ENCODE measurements at places on chromosomes 16 and 17. TPM values are rescaled to one million over a fixed set of nuclear protein-coding genes. Genes with fewer than 3 reads are reported as not detected.

DNA sequence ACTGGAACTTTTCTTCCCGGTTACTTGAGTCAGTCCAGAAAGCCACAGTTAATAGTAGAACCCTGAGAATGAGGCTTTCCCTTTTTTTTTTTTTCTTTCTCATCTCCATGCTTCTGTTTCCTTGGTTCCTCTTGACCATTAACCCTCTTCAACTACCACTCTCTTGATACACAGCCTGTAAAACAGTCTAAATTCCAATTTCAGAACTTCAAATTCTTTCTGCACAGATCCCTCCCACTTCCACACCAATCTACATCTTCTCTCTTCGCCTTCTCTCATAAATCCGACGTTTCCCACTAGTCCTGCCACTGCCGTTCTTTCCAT, 588 bp downstream of the METTL16 start:
- DNase-seq = no peak

GRCh38 chr16:72995151-72995881, 52.6 kb downstream of the ZFHX3 start:
- DNase-seq = no peak

GRCh38 chr17:81808778-81809555, 5.0 kb downstream of the GCGR start:
- no peak for DNase-seq

Gene CCDC92B
- 0.07 TPM for total RNA-seq

GRCh38 chr17:41500131-41500911, 5.1 kb downstream of the KRT13 start:
- DNase-seq = no peak

- no peak for DNase-seq
Measured at GRCh38 chr16:89373355-89374110, 116.8 kb downstream of the ANKRD11 start.

DNA sequence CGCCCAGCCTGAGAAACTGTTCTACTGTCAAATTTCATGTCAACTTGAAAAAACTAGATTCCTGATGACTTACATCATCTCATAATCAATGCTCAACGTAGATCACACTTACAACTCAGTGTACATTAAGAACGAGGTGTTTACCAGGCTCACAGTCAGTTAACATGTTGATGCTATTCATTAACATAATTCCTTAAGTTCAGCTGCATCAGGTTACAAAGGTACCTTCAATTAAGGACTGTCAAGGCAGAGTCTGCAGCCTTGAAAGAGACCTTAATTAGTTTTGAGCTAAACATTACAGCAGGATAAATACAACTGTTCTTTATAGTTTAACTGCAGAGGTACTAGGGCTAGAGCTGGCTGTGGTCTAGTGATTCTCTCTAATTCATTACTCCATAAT, 1.9 kb downstream of the GNA13 start:
- no peak for DNase-seq

- no peak for DNase-seq
Measured at GRCh38 chr17:51850201-51850600, 308.3 kb downstream of the CA10 start.

- DNase-seq = no peak
Measured at GRCh38 chr16:28829747-28830146, 6.9 kb downstream of the ATXN2L start.

DNA sequence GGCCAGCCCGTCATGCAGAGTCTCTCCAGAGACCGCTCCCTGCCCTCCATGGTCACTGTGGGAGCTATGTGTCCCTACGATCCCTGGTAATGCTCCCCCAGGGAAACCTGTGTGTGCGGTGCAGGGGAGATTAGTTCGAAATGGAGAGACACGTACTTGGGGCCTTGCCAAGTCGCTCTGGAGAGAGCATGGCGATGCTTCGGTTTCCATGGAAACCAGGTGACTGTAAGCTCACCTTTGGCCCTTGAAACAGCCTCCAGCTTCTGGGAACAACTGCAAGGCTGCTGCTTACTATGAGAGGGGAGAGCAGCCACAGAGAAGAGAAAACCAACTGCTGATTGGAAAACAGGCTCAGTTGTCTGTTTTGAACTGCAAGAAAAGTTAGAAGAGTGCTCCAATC, 879.7 kb upstream of the EEF2KMT start:
- DNase-seq = no peak

DNA sequence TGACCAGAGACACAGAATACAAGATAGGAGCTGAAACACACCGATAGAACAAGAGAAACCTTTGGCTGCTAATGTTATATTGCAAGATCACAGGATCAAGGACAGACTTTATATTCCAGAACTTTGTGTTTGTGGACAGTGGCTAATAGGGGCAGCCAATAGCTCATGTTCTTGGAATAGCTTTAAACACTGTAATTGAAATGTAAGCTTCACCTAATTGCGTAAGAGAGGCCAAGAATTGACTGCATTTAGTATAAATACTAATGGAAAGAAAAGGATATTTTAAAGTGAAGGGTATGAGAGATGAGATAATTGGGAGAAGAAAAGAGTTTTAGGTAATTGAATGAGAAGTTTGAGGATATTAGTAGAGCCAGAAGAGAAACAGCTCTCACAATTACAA, 758.8 kb downstream of the CDH11 start:
- no peak for DNase-seq

Gene LRRC46
- 0.83 TPM for total RNA-seq

- no peak for DNase-seq
Measured at GRCh38 chr16:13435873-13436474, 484.0 kb upstream of the ERCC4 start.

DNA sequence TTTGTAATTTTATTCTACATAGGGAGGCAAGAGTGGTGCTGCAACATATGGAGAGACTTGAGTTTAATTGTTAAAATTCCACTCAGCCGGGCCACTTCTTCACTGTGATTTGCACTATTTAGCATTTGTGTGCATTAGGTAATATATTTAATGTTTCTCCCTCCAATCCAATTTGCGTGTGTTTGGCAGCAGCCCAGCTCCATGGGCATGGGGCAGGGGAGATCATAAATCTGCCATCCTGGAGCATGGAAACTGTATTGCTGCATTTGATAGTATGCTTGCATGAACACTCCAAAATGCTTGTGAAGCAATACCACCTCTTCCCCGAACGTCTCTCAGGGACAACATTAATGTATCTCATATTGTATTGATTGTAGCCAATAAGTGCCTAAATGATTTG, 339.1 kb upstream of the RBFOX1 start:
- DNase-seq = no peak

- no peak for DNase-seq
Measured at GRCh38 chr16:2821487-2822157, 4.6 kb downstream of the PRSS21 start.

DNA sequence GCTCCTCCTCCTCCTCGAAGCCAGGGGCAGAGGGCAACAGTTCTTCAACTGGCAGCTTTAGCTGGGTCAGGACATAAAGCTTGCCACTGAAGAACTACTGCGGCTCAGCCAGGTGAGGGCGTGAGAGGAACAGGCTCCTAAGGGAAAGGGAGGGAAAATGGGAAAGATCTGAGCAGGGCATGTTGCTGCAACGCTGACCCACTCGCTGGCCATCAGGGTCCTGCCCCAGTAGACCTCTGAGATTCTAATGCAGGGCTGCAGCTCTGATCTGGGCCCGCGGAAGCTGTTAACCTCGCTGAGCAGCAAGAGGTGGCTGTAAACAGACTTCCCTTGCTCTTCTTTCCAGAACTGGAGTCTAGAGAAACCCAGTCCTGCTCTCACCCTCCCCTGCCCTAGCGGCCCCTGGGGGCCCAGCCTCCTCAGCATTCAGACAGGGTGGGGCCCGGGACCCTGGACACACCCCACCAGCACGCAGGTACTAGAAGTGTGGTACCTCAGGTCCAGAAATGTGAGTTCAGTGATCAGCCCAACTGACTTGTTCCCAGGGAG, 3.8 kb upstream of the TLCD2 start:
- no peak for DNase-seq

- no peak for DNase-seq
Measured at GRCh38 chr16:56549744-56550385, 15.0 kb upstream of the MT4 start.

DNA sequence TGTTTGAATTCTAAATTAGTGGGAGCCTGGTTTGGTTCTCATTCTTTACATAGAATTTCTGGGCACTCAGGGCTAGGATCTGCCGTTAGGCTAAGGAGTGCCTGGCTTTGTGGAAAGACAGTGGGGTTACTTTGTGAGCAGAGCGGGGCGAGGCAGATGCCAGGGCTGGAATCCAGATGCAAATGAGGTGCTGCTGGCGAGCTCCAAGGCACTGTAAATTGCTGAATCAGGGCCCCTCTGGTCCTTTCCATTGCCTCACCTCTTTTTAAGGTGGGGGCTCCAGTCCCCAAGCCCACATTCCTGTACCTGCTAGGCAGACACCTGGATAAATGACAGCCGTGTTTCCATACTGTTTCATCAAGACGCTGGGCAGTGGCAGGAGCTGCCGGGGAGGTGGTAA, 33.8 kb downstream of the PIPOX start:
- DNase-seq = no peak

DNA sequence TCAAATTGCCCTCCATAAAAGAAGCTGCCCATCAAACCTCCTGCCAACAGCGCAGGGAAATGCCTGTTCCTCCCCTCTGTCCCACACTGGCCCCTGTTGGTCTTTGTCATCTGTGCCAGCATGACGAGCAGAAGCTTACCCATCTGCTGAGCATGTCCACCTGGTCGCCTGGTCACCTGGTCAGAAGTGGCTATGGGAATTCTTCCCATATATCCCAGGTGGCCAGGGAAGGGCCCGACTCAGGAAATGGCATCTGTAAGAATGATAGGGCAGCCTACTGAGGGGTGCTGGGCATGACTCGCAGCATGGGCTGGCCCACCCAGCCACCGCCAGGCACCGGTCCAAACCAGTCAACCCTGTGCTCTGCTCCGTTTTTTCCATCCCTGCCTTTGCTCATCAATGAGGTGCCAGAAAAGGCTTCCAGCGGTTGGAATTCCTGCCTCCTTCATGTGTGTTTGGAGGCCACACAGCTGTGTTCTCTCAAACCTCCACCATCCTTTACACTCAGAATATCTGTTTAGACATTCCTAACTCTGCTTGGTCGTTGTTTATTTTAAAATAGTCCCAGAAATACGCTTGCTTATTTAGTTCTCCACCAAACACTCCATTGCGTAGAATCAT, 145.2 kb downstream of the CLEC16A start:
- no peak for DNase-seq

Gene ACE
- total RNA-seq = 4.7 TPM

Gene ITGAL
- total RNA-seq = 363 TPM

- no peak for DNase-seq
Measured at GRCh38 chr16:89411335-89411850, 79.0 kb downstream of the ANKRD11 start.

GRCh38 chr16:83959656-83960434, 6.8 kb downstream of the OSGIN1 start:
- no peak for DNase-seq

DNA sequence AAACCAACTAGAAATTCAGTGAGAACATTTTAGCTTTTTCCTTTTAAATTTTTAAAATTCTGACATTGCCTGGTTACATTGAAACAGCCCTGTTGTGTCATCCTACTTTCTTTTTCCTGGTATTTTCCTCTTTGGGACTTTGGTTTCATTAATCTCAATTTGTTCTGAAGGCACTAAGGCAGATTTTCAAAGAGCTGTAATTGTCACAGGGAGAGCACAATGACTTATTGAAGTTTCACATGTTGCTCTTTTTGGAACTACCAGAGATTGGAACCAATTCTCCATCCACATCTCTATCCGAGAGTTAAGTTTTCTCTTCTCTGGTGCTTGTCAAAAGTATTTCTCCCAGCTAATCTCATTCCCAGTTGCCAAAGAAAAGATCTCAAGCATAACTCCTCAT, 144.7 kb upstream of the TBX2 start:
- DNase-seq = no peak

- no peak for DNase-seq
Measured at GRCh38 chr16:3881499-3881990, 1.0 kb upstream of the CREBBP start.

DNA sequence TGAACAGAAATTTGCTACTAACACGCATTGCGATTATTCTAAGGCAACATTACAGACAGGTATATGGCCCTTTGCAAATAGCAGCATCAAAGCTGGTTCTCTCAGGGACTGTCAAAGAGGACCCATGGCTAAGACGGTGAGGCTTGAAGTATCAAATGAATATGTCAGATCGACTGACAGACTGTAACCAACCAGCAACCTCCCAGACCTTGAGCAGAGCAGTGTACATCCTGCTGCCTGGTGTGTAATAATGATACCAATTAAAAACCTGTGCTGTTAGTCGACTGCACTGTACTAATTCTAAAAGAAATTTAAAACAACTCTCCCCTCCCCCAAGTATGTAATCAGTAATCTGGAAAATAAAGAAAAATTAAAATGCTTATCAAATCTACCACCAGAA, 35.9 kb upstream of the GHDC start:
- DNase-seq = no peak

All from CD8-positive, alpha-beta memory T cell (primary cell).